ENCODE measurements at places on chromosomes 12 and 14.
A peak's percentile ranks its signal among the peaks of the same experiment; 100 is the strongest.

DNA sequence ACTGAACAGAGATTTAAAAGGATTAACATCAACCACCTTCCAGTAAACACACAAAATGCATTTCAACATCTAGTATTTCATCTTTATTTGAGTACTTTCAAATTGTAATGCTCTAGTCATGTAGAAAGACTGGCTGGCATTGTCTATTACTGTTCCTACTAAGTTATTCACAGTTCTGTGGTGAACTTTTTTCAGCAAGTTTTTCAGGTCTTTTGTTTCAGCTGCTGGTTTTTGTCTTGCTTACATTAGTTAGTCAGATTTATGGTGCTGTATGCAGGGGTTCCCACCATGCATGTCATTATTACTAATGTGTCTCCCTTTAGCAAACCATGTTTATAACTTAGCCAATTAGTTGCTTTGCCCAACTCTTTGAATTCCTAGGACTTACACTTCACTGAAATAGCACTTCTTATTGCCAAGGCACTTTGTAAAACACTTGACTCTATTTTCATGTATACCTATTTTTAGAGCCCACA lies 253.4 kb upstream of the KITLG start:
- DNase-seq = peak; percentile 57

- DNase-seq = peak; percentile 94
Measured at GRCh38 chr12:109544955-109545531, 28.3 kb downstream of the MMAB start.

- DNase-seq = no peak
Measured at GRCh38 chr14:104445086-104445485, 134.5 kb upstream of the C14orf180 start.

- no peak for DNase-seq
Measured at GRCh38 chr12:109605016-109605415, 31.4 kb downstream of the MVK start.

GRCh38 chr14:97262336-97262735 lies 465.2 kb downstream of the VRK1 start:
- DNase-seq = no peak

DNA sequence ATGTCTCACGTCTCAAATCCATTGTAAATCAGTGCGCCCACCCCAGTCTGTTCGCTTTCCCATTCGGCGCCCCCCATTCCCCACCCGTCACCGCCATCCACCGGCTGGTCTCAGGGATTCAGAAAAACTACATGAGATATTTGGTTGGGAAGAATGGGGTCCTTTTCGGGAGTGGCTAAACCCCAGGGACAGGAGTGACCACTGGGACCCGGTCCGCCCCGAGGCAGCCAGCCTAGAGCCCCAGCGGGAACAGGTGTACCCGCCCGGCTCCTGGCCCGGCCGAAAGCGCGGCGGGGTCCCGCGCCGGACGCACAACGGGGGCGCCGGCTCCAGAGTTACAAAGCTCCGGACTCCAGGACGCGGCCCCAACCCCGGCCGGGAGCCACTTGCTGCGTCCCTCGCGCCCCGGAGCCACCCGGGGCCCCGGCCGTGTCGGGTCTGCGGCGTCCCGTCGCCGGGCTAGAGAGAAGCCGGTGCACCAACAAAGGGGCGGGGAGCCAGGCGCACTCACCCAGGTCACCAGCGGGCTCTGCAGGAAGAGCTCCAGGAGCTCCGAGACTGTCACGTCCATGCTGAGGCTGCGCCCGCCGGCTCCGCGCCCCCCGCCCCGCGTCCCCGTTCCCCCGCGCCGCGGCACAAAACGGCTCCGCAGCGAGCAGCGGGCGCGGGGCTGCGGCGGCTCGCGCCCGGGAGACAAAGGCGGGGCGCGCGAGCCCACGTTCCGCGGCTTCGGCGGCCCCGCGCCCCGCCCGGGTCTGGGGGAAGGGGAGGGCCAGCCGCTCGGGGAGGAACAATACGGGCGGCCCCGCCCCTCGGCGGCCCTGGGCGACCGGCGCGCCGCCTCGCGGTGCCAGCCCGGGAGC lies at the start of gene CCDC88C:
Gene CCDC88C, minus strand, starts transcription at position 701 of the 863 bp plus-strand sequence. Its CDS starts 130 bp downstream, at position 571.
- peak; percentile 68 for DNase-seq

DNA sequence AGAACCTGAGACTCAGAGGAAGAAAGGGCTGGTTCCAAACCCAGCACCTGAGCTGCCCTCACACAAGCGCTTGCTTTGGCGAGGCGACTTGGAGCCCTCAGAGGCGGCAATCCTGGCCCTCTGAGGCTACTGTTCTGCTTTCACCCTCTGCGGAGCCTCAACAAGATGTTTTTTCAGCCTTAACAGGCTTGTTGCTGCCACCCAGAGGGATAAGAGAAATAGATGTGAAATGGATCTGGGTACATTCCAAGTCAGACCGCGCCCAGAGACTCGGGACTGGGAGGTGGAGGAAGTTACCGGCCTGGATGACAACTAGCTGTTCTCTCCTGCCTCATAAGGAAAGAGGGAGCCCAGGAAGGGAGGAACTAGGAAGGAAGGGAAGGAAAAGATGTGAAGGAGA lies 89.6 kb downstream of the TTC7B start:
- peak; percentile 73 for DNase-seq

DNA sequence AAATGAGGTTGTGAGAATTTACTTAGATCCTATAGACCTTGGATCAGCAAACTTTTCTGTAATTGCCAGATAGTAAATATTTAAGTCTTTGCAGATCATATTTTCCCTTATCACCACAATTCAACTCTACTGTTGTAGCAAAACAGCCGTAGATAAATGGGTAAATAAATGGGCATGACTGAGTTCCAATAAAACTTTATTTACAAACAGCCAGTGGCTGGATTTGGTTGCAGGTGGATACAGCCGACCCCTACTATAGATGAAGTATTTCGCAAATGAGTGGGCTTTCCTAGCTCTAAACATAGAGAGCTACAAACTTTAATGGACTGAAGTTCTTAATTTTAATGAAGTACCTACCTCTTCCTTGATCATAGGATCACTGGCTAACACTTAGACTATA lies 100.7 kb downstream of the GPATCH2L start:
- DNase-seq = no peak

DNA sequence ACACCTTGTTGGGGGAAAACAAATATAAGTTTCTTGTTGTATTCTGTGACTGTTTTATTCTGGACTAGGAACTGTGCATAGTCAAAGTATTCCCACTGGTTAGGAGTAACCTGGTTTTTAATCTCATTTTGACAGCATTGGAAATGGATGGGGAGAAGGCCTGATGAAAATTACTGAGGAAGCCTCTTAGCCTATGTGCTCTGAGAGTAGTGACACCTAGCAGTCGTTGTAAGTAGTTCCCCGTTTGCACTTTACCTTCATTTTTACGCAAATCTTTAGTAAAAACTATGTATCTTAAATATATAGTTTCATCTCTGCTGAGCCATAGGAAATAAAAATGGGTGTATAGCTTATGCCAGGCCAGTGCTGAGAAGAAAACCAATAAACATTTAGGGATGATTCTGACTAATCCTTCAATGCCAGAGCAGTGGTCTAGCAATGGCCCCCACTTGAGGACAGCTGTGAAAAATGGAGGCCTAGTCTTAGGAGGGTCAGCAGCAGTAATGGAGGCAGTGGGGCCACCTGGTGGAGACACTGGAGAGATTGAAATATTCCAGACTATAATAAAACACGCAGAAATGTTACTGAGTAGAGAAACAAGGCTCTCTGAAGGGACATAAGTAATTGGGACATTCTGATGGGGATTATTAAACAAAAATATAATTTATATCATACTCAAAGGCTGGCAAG lies 133.2 kb upstream of the NOVA1 start:
- peak; percentile 41 for DNase-seq

GRCh38 chr12:68370006-68370590 lies 37.9 kb upstream of the MDM1 start:
- DNase-seq = peak; percentile 71

All from PC-3 (cell line).